Esophagus mucosa (tissue), 1 donor: ENCODE measurements at places on chromosomes 2 and 18. TPM values are rescaled to one million over a fixed set of nuclear protein-coding genes. Genes with fewer than 3 reads are reported as not detected.
A peak's percentile ranks its signal among the peaks of the same experiment; 100 is the strongest.

Gene ASPRV1
- 0.16 TPM for total RNA-seq

DNA sequence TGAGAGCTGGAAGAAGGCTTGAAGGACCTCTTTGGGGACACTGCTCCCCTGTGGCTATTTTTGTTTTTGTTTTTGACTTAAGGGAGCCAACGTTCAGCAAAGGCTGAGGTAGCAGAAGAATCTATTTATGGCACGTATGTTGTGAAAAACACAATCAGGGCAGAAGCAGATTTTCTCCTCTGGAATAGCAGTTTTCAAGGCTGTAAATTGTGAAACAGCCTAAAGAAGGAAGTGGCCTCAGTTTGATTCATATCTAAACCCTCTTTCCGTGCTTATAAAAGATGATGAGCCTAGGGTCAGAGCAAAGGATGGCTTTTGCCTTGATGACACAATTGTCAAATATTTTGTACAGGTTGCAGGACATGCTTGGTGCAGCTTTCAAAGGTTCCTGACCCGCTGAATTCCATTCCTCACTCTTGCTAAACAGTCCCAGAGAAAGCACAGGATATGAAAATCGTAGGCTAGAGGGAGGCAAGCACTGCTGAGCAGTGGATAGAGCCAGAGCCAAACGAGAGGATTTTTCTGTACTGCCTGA is 106.2 kb upstream of the DLX2 start:
- ATAC-seq = no peak

DNA sequence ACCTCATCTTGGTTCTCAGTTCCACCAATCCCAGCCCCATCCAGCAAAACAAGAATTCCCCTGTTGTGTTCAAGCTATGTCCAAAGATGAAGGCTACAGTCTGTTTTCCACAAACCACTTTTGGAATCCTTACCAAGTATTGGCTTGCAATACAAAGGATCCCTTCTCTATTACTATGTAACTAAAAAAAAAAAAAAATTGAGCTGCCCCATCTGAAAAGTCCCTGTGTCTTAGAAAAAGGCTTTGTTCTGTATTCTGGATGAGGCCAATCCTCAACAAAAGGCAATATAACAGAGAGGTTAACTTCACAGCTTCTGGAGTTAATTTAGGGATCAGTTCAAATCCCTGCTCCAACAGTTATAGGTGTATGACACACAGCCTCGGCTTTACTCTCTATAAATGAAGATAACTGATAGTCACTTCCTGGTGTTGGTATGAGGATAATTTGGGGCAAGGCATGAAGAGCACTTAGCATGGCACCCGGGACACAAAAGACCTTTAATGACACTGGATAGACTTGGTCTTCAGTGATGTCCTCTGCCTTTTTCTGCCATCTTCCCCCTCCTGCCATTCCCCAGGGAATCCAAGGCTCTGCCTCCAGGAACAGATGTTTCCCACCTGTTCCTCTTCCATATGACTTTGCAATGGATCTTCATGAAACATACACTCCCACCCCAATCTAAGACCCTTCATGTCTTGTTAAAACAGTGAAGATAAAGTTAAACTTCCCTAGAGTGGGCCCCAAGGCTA is 61.2 kb upstream of the ATL2 start:
- ATAC-seq = peak; percentile 25

- ATAC-seq = no peak
Measured at GRCh38 chr2:8536686-8537561, 144.9 kb upstream of the ID2 start.

Gene PARD3B
- 4.3 TPM for total RNA-seq

DNA sequence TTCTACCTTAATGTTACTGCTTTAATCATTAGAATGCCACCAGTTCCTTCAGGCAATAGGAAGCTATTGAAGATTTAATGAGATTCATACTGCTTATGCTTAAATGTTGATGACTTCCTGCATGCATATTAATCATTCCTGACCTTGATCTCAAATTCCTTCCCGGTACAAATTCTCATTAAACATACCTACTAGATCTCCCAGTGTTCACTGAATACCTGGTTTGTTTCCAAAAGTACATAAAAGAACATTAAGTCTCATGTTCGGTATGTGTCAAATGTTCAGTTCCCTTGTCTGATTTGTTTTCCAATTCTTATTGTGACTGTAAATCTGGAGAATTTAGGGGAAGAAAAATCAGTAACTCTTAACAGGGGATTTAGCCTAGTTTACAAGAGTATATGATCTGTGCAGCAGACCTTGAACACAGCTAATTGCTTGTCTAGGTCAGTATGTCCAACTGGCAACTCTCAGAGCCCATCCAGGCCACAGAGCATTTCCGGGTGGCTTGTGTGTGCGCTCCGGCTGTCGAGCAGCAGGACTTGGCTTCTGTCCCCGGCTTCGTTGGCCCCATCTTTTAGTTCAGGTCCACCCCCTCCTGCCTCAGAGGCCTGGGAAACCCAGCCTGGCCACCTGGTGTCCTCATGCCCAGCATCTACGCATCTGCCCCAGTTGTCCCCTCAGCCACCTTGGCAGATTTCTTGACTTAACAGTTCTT is 13.1 kb downstream of the METAP1D start:
- ATAC-seq = no peak

Gene ZAP70
- 0.76 TPM for total RNA-seq

Gene CCDC68
- total RNA-seq = 1.5 TPM

DNA sequence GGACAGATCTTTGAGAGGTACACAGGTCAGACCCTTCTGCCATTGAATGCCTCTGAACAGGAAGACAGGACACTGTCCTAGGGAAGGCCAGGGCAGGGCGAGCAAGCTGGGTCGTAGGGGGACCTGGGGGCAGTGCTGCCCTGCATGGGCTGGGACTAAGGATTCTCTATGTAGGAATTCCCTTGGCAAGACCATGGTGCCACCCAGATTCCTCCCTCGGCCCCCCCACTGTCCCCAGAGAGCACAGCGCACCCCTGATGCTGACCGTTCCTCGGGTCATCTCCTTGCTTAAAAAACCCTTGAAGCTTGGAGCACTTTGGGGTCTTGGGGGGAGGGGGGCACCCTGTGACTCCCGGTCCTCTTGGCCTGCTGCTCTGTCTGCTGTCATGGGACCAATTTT is 195.1 kb downstream of the SEPTIN10 start:
- no peak for ATAC-seq

- ATAC-seq = peak; percentile 18
Measured at GRCh38 chr2:11498543-11499034, 32.6 kb upstream of the E2F6 start.

DNA sequence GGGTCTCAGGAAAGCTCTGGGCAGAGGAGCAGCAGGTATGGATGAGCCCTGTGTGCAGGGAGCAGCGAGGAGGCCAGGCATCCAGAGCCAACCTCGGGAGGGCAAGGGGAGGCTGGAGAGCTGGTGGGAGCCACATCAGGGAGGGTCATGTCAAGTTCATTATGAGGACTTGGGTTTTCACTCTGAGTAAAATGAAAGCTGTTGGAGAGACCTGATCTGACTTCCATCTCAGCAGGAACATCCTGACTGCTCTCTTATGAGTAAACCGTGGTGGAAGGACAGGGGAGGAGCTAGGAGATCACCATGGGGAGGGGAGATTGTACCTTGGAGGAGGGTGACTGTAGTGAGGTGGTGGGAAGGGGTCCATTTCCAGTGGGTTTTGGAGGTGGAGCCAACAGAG is 209.8 kb downstream of the LDLRAD4 start:
- no peak for ATAC-seq

Gene FBXO48
- total RNA-seq = 1.00 TPM
